Heart right ventricle (tissue), 16 donors: ENCODE measurements at places on chromosomes 1 and 21. TPM values are rescaled to one million over a fixed set of nuclear protein-coding genes. Genes with fewer than 3 reads are reported as not detected.
A peak's percentile ranks its signal among the peaks of the same experiment; 100 is the strongest.

- no peak for DNase-seq
These were observed 202.1 kb upstream of the PLXNA2 start for GRCh38 chr1:208446271-208446691.

- no peak for DNase-seq
These were observed 11.8 kb upstream of the IPP start for GRCh38 chr1:45762291-45762690.

DNA sequence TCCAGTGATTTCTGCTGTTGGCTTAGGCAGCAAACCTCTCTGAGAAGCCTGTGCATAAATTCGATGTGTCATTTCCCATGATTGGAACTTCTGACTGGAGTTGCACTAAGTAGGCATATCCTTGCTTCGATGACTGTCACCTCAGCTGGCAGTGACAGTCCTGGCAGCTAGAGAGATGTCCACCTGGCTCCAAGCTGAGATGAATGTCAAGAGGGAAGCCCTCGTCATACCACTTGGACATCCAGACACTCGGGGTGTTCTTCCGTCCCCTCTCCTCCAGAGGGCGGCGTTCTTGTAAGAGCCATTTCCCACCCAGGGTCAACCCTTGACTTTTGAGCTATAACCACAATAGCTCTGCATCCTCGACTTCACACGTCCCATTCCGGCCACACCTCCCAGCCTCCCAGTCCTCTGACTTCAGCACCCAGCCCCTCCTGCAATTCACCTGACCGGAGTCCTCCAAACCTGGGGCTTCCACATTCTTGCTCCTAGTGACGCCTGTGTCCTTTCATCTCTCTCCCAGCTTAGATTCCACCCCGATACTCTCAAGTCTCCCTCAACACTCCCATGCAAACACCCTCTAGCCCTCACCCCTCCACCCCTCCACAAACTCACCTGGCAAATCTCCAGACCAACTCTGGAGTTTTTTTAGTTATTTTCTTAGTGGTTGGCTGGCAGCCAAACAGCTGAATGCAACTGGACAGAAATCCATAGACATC lies 17.3 kb downstream of the CA6 start:
- DNase-seq, result no peak

- DNase-seq, result no peak
These were observed 31.7 kb downstream of the SKI start for GRCh38 chr1:2259668-2260402.

DNA sequence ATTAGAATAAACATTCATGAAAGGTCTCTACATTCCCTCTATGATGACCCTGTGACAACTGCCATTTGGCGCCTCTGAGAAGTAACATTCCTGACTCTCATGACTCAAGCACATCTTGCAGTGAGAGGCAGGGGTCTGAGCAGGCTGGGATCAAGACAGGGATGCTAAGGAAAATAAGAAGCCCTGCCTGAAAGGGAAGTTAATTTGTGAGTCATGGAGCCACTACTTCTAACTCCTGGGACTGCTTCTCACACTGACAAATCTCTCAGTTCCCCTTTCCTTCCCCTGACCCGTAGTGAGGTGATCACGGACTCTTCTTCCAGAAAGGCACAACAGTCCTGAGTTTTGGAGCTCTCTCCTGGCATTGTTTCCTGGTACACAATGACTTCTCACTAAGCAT lies 231.9 kb downstream of the TNR start:
- DNase-seq, result no peak

GRCh38 chr1:2587860-2588571 lies 1.4 kb downstream of the PRXL2B start:
- peak; percentile 16 for DNase-seq

GRCh38 chr1:219215477-219215876 lies 41.8 kb downstream of the LYPLAL1 start:
- no peak for DNase-seq

DNA sequence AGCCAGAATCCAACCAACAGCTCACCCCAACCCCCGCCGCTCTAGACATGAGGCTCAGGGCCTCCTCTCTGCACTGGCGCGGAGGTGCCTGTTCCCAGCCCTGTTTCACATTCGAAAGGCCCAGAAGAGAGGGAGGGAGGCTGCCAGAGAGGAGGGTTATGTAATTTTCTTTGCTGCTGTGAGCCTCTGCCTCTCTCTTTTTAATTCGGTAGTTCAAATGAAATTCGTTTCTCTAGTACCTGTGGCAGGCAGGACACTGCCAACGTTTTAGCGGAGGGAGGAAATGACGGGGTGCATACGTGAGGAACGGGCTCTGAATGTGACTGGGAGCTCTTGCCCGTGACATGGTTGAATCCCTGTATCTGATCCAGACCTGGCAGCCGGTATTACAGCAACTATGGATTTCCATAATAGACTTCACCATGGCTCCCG lies 9.4 kb downstream of the PRDM16 start:
- no peak for DNase-seq

- no peak for DNase-seq
These were observed 5.0 kb downstream of the UQCRHL start for GRCh38 chr1:15802234-15802965.

GRCh38 chr1:181140398-181140797 lies 51.9 kb downstream of the IER5 start:
- DNase-seq, result no peak

- DNase-seq, result no peak
These were observed 824.6 kb upstream of the TMPRSS15 start for GRCh38 chr21:19228226-19228625.

DNA sequence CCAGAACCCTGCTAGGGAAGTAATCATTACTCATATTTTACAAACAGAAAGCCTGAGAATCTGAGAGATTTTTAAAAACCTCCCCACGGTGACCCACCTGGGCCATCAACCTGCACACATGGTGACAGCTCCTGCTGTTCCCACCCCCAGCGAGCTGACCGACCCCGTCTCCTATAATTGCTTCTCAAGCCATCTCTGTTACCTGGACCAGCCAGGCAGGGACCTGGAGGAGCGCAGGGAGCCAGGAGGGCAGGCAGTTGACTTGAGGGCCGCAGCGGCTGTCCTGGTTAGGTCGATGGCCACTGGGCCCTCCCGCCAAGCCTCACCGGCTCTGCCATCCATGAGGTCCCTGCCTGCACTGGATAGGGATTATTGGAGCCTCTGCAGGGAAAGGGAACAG lies 7.7 kb downstream of the TFF2 start:
- DNase-seq, result no peak

GRCh38 chr1:92442351-92442750 lies 44.4 kb downstream of the GFI1 start:
- no peak for DNase-seq

DNA sequence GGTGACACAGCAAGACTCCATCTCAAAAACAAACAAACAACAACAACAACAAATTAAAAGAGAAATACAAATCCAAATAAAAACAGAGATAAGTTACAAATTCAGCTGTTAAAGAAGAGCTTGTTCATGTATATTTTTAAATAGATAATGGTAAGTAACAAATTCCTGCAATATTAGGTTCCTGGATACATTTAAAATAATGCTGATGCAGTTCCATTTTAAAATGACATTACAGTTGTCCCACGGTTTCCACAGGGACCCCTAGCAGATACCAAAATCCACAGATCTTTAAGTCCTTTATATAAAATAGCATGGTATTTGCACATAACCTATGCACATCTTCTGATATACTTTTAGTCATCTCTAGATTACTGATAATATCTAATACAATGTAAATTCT lies 61.5 kb downstream of the ABL2 start:
- no peak for DNase-seq

DNA sequence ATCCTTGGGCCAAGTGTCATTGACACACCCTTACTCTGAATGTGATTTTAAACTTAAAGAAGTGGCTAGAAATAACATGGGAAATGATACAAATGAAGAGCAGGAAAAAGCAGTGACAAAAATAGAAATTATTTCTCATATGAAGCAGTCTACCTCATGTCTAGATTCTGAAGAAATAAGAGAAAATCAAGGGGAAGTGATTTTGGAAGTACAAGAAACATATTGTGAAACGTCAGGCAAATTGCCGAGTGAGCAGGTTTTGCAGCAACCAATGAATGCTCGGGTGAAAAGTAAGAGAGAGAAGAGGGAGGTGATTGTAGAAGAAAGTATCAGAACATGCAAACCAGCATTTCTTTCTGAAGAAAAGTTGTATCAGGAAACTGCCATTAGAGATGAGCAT lies 130.7 kb downstream of the MACF1 start:
- no peak for DNase-seq

DNA sequence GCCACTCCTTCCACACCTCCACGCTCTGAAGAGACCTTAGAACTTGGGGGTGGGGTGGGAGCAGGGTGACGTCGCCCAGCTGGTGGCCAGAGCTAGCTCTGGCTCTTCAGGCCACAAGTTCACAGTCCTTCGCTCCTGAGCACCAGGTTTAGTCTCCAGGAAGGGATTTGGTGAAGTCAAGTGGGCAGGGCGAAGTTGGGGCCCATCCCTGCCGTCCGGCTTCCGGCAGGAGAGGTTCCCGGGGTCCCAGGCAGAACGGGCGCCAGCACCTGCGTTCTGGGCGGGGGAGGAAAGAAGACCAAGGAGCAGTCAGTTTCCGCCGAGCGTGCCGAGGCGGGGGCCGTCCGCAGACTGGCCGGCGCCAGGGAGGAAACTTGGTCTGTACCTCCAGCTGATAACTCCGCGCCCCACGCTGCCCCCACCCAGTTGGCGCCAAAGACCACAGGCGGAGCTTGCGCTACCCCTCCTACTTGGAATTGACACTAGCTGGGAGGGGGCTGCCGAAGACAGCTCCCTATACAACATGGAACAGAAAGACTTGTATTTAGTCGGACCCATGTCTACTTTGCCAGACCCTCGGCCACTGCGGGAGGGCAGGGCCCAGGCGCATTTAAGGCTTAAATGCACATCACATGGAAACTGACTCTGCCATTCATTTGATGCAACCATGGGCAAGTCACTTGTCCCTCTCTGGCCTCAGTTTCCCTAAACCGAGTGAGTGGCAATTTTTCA lies 995 bp downstream of the ID3 start:
- peak; percentile 76 for DNase-seq

DNA sequence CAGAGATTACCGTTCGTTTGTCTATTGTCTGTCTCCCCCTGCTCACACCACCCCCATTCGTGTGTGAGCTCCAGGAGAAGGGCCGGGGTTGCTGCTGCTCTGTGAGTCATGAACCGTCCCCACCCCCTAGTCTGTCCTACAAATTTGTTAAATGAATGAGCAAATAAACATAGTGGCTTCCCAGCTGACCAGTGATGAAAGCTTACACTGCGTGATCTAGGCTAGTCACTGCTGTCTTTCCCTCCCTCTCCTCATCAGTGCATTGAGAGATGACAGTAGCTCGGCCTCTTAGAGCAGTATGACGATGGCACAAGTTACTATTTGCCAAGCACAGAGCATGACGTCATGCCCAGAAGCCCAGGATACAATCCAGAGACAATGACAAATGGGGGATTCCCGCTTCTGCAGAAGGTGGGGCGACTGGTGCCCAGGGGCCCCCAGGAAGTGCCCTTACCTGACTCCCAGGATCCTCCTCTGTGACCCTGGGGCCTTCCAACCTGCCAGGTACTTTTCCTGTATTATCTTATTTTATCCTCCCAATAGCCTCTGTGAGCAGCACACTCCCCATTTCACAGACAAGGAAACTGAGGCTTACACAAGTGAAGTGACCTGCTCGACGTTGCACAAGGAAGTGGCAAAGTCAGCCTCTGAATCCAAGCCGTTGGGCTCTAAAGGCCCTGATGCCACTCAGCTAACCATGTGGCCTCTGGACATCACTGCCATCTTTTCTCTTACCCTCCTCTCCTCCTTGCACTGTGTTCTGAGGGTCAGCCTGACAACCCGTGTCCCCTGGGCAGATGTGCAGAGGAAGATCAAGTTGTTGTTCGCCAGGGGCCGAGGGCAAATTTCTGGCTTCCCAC lies 8.6 kb upstream of the EPHA2 start:
- DNase-seq, result no peak

GRCh38 chr1:59013276-59013927 lies 229.6 kb upstream of the JUN start:
- DNase-seq, result peak; percentile 30

GRCh38 chr1:227546598-227547309 lies 16.6 kb upstream of the ZNF678 start:
- DNase-seq, result no peak

DNA sequence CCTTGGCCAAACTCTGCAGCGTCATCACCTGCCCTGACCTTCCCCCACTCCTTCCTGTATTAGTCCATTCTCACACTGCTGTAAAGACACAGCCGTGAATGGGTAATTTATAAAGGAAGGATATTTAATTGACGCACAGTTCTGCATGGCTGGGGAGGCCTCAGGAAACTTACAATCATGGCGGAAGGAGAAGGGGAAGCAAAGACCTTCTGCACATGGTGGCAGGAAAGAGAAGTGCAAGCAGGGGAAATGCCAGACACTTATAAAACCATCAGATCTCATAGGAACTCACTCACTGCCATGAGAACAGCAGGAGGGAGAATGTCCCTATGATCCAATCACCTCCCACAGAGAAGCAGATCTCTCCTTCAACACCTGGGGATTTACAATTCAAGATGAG lies 408.5 kb downstream of the PTPRU start:
- DNase-seq, result no peak

- DNase-seq, result no peak
These were observed 394.8 kb downstream of the PTPRC start for GRCh38 chr1:199033661-199034060.

DNA sequence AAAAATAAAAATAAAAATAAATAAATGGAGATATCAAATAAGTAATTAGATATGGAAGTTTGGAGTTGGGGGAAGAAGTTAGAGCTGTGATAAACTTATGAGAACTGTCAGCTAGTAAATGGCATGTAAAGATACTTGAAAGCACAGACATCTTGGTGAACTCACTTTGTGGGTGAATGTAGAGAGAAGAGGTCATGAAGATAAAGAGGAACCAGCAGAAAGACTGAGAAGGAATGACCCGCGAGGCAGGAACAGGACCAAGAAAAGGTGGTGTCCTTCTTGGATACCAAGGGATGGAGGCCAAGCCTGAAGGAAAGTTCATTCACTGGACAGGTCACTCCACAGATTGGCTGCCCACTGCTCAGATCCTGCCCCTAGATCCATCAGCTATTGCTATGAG lies 4.7 kb upstream of the CAPZB start:
- DNase-seq, result no peak

The TCHH gene
- total RNA-seq, result not detected

The DDOST gene
- total RNA-seq, result 128 TPM

The WASF2 gene
- total RNA-seq, result 75.4 TPM

The CORT gene
- total RNA-seq, result 0.36 TPM

The THEM5 gene
- total RNA-seq, result not detected

The LRP8 gene
- total RNA-seq, result 3.0 TPM

The LEMD1 gene
- total RNA-seq, result not detected

The OR10K2 gene
- not detected for total RNA-seq

The ELOA gene
- 37.0 TPM for total RNA-seq

The F5 gene
- 11.3 TPM for total RNA-seq

The FAF1 gene
- total RNA-seq, result 99.1 TPM

The SELENBP1 gene
- 32.3 TPM for total RNA-seq

The CRYAA gene
- not detected for total RNA-seq
